ENCODE measurements at places on chromosomes 3 and 15. TPM values are rescaled to one million over a fixed set of nuclear protein-coding genes. Genes with fewer than 3 reads are reported as not detected.

The GASK1A gene
- 25.1 TPM for total RNA-seq

The DISP2 gene
- total RNA-seq, result 0.63 TPM

The XPC gene
- 25.8 TPM for total RNA-seq

The CX3CR1 gene
- 5.6 TPM for total RNA-seq

The PRTG gene
- total RNA-seq, result 16.2 TPM

The KIF15 gene
- total RNA-seq, result 16.1 TPM

The BCHE gene
- 174 TPM for total RNA-seq

The BOC gene
- total RNA-seq, result 53.0 TPM

The IL17RC gene
- total RNA-seq, result 24.7 TPM

The SLC35G2 gene
- 10.1 TPM for total RNA-seq

The TTC23 gene
- 57.0 TPM for total RNA-seq

The C3orf18 gene
- total RNA-seq, result 9.3 TPM

The RAD18 gene
- 27.0 TPM for total RNA-seq

The ACAD9 gene
- 33.1 TPM for total RNA-seq

The IL5RA gene
- total RNA-seq, result 0.69 TPM

The TRAK1 gene
- 66.0 TPM for total RNA-seq

The SOX14 gene
- not detected for total RNA-seq

The PXK gene
- total RNA-seq, result 73.9 TPM

The STRIT1 gene
- total RNA-seq, result 1.4 TPM

The SPATA12 gene
- not detected for total RNA-seq

The PLA2G4D gene
- not detected for total RNA-seq

The APBA2 gene
- 12.8 TPM for total RNA-seq

The GOLGA6A gene
- total RNA-seq, result not detected

The RYR3 gene
- 10.5 TPM for total RNA-seq

The CLRN1 gene
- total RNA-seq, result not detected

The ACTC1 gene
- 187 TPM for total RNA-seq

The IL16 gene
- 10.6 TPM for total RNA-seq

The CDHR4 gene
- not detected for total RNA-seq

The A4GNT gene
- total RNA-seq, result not detected

The CYP1A2 gene
- not detected for total RNA-seq

The DUOXA2 gene
- total RNA-seq, result 0.42 TPM

The FEM1B gene
- 103 TPM for total RNA-seq

The CCR8 gene
- not detected for total RNA-seq
